ENCODE measurements at places on chromosomes 16 and 17.

GRCh38 chr16:24759006-24759405, 29.6 kb downstream of the TNRC6A start:
- DNase-seq = no peak

- no peak for DNase-seq
These were observed 14.2 kb upstream of the MSI2 start for GRCh38 chr17:57242148-57242547.

- no peak for DNase-seq
These were observed 304.1 kb upstream of the N4BP1 start for GRCh38 chr16:48914070-48914469.

DNA sequence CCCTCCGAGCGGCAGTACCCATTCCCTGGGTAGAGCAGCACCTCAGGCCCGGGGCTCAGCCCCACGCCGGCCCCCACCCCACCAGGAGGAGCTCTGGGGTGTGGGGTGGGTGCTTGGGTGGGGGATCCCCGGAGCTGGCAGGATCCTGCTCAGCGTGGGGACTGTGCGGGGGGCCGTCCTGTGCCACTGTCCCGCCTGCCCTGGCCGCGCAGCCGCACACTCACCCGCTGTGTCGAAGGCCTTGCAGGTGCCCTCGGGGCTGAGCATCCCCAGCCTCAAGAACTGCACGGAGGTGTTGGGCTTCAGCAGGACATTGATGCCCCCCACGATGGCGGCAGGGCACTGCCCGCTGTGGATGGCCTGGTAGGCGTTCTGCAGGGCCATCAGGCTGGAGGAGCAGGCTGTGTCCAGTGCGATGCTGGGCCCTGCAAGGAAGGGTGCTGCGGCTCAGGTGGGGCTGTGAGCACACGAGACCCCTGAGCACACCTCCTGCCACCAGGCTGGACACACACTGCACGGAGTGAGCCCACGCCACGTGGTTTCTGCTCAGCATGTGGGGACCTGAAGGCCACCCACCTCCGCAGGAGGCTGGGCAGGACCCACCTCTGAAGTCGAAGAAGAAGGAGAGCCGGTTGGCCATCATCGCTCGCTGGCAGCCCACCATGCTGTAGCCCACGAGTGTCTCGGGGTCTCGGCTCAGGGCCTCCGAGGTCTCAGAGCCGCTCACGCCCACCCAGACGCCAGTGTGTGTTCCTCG, 4.9 kb downstream of the FASN start:
- no peak for DNase-seq

GRCh38 chr17:47878203-47879027, 17.6 kb upstream of the SP2 start:
- no peak for DNase-seq

GRCh38 chr16:10113248-10113647, 69.0 kb downstream of the GRIN2A start:
- no peak for DNase-seq

- no peak for DNase-seq
These were observed 23.3 kb upstream of the GRB2 start for GRCh38 chr17:75428543-75429469.

- no peak for DNase-seq
These were observed 157.8 kb downstream of the HS3ST3B1 start for GRCh38 chr17:14458724-14459123.

DNA sequence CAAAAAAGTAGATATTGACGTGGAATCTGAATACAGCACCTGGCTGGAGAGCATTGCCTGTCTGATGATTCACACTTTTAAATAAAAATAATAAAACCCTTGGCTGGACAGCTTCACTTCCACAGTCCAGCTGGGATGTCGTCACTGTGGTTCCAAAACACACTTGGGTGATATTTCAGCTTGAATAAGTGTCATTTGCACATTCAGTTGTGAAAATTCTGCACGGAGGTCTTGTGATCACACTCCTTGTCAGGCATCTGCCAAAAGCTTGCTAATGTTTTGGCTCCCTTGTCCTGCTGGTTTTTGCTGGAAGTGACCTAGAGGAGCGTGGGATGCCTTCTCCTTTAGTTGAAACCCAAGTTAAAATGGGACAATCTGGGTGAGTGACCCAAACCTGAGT, 60.7 kb downstream of the PCTP start:
- no peak for DNase-seq

DNA sequence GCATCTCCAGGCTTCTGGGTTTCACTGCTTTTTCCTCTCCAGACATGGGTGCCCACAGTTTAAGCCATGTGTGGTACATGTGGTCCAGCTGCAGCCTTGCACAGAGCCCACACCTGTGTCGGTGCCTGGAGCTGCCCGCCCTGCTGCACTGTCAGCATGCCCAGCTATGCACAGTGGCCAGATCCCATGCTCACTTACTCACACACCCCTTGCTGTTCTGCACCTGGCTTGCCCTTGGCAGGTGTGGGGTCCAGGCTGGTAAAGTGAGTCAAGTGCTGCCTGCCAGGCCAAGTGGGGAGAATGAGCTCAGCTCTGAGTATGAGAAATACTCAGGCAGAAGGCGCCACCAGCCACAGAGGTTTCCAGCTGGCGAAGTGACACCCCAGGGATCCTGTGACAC, 739.9 kb downstream of the CDH11 start:
- no peak for DNase-seq

GRCh38 chr16:54128629-54129234, 157.9 kb downstream of the IRX3 start:
- no peak for DNase-seq

DNA sequence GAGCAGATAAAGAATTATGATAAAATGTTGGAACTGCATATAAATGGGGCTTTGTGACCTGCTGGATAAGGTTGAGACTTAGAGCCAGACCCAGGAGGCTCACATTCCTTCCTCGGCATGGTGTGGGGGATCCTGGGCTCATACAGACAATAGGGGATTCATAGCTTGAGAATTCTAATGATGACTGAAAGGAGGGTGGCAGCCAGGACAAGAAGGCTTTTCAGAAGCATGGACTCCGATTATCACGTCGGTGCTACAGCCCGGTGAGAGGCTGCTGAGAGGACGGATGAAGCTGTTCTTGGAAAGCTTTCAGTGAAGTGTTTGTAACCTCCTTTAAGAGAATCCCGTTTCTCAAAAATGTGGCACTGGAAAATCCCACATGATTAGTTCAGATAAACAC, 167.2 kb downstream of the ANKFN1 start:
- no peak for DNase-seq

DNA sequence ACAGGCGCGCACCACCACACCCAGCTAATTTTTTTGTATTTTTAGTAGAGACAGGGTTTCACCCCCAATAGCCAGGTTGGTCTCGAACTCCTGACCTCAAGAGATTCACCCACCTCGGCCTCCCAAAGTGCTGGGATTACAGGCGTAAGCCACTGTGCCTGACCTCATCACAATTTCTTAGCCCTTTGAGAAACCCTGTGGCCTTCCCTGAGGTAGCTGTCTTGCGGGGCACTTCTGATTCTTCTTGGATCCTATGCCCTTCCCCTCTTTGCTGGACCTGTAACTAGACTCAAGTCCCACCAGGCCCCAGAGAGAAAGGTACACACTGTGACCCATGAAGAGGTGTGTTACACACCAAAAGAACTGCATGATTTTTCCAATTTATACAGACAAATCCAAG, 13.5 kb upstream of the CETP start:
- no peak for DNase-seq

- peak; percentile 17 for DNase-seq
These were observed 23.0 kb upstream of the NSRP1 start for GRCh38 chr17:30093463-30094147.

- no peak for DNase-seq
These were observed 49.1 kb downstream of the RAB11FIP3 start for GRCh38 chr16:474420-475122.

DNA sequence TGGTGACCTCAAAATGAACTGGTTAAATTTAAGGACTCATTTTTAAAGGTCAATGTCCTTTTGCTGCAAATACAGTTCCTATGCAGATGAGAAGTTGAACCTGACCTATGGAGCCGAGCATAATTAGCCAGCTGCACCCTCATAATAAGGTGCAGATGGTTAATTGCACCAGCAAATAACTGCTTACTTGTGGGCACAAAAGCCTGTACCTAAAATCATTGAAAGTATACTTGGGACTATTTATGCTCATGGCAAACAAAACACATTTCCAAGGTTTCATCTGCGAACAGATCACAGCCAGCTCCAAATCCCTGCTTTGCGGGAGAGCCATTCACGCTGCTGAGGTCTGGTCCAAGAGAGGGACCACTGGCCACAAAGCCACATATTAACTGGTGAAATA, 13.0 kb downstream of the HYDIN start:
- no peak for DNase-seq

DNA sequence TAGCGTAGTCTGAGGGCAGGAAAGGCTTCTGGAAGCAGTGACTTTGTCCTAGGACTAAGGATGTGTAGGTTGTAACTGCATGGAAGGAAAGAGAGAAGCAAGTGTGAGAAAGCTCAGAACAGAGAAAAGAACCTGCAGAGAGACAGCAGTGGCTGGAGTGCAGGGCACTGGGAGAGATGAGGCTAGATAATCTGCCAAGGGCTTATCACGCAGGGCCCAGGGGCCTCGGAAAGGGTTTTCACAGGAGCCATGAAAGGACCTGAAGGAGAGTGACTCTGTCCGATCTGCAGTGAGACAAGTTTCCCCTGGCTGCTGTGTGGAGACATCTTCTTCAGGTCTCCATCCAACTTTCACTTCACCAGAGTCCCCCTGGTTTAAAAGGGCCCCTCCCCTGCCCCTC, 7.1 kb upstream of the SRCAP start:
- no peak for DNase-seq

GRCh38 chr16:89720551-89720812, 216 bp downstream of the VPS9D1 start:
- DNase-seq = peak; percentile 24

GRCh38 chr16:2022723-2023091, 3.1 kb downstream of the NPW start:
- no peak for DNase-seq

GRCh38 chr17:73697872-73698271, 53.6 kb upstream of the SDK2 start:
- DNase-seq = no peak

DNA sequence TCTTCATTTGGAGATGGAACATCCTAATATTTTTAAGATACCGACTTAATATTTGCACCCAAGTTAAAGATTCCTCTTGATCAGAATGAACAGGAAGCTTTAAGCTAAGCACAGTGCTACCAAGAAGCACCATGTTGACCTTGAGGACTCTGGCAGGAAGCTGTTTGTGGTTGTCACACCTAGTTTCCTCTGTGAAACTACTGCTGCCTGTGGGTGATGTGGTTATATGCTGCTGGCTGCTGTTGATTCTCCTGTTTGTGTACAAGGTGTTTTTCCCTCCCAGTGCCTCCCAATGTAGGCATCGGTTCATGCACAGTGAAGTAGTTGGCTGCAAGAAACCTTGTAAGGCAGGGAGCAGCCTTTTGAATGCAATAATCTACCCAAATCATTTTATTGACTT, 23.4 kb downstream of the RBL2 start:
- DNase-seq = peak; percentile 49

GRCh38 chr16:12362482-12363458, 386.2 kb downstream of the SNX29 start:
- no peak for DNase-seq

- DNase-seq = no peak
These were observed 20.1 kb downstream of the RAB40B start for GRCh38 chr17:82678265-82678891.

- DNase-seq = no peak
These were observed 20.1 kb downstream of the FAM83G start for GRCh38 chr17:18984273-18985114.

DNA sequence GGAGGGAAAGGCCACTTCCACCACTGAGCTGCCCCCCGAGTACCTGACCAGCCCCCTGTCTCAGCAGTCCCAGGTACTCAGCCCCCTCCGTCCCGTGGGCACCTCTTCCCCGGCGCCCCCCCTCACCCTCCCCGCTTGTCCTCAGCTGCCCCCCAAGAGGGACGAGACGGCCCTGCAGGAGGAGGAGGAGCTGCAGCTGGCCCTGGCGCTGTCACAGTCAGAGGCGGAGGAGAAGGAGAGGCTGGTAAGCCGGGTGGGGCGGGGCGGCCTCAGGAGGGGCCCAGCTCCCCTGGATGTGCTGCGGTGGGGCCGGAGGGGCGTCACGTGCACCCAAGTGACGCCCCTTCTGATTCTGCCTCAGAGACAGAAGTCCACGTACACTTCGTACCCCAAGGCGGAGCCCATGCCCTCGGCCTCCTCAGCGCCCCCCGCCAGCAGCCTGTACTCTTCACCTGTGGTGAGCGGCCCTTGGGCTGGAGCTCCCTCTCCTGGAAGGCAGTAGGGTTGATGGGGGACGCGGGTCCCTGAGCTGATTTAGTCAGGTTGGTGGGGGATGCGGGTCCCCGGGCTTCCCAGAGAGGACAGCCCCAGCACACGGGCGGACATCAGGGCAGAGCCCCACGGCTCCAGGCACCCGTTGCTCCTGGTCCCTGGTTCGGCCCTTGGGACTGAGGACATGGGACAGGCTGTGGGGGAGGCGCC, 9.5 kb upstream of the MRPL12 start:
- no peak for DNase-seq

- DNase-seq = no peak
These were observed 933 bp upstream of the ATXN7L3 start for GRCh38 chr17:44200478-44201155.

DNA sequence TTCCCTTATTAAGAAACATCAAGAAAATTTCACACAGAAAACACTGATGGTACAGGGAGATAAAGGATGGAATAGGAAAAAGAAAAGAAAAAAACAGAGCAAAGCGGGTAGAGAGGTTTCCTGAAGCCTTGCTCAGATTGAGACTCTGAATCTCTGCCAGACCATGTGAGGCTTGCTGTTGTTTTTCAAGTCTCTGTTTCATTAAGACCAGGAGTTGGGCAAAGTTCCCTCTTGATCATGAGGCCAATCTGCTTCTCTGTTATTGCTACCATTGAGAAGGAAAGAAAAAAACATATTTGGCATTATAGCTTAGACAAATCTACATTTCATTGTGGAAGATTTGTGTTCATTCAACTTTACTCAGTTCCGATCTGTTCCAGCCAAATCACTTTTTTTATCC, 201.6 kb upstream of the SOX9 start:
- no peak for DNase-seq

DNA sequence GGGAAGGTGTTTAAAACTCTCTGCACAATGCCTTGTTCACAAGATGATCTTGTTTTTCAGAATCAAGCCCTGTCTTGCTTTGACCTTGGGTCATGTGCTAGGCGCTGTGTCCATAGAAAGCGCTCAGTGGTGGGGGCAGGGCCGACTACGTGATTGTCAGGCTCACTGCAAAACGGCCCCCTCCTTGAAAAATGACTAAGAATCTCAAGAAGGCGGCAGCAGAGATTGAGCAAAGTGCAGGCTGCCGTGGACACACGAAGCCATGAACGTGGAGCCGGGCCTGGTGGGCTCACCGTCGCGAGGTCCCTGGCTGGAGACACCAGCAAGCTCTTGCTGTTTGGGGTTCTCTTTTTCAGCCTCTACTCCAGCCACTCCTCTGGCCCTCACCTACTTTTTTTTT, 10.2 kb downstream of the ATP2C2 start:
- no peak for DNase-seq

- no peak for DNase-seq
These were observed 17.5 kb downstream of the CMTM3 start for GRCh38 chr16:66621973-66622372.

DNA sequence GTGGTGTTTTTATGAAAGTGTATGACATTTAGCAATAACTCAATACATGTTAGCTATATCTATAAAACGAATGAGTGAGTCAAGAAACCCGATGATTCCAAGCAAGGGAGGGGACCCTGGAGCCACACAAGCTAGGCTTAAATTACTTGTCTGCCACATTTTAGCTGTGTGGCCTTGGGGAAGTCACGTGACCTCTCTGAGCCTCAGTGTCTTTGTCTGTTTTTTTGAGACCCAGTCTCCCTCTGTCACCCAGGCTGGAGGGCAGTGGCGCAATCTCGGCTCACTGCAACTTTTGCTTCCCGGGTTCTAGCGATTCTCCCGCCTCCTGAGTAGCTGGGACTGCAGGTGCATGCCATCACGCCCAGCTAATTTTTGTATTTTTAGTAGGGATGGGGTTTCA, 20.1 kb upstream of the GCSH start:
- no peak for DNase-seq
